ENCODE measurements at places on chromosomes 5 and 9. TPM values are rescaled to one million over a fixed set of nuclear protein-coding genes. Genes with fewer than 3 reads are reported as not detected.

DNA sequence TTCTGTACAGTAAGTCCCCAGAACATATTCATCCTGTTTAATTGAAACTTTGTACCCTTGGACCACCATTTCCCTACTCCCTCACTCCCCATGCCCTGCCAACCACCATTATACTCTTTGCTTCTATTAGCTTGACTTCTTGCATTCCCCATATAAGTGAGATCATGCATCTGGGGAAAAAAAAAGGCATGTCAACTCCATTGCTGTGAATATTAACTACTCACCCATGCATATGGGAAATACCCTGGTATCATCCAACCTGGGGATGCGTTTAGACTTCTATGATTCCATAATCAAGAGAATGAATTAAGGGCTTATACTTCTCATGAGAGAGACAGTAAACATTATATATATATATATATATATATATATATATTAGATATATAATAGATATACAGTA is 659.4 kb upstream of the C9orf72 start:
- no peak for DNase-seq

GRCh38 chr5:93294199-93294598 is 286.8 kb downstream of the NR2F1-AS1 start:
- DNase-seq, result no peak

DNA sequence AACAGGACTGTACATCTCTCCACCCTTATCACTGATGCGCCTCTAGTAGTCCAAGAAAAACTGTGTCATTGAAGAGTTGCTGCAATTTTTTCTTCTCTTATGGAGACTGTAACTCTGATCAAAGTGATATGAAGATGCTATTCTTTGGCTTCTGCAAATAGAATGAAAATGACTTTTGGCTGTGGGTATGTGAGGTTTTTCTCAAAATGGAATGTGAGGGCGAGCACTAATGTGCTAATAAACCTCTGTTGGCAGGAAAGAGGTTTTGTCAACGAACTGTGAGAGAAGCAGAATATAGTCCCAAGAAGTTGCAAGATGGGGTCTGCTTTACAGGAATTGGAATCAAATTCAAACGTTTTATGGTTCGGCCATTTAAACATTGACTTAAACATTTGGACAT is 252.0 kb upstream of the GAS1 start:
- no peak for DNase-seq

The PRDM9 gene
- not detected for total RNA-seq

GRCh38 chr5:127070243-127070642 is 3.1 kb downstream of the C5orf63 start:
- no peak for DNase-seq

The HACD4 gene
- total RNA-seq, result 4.4 TPM

DNA sequence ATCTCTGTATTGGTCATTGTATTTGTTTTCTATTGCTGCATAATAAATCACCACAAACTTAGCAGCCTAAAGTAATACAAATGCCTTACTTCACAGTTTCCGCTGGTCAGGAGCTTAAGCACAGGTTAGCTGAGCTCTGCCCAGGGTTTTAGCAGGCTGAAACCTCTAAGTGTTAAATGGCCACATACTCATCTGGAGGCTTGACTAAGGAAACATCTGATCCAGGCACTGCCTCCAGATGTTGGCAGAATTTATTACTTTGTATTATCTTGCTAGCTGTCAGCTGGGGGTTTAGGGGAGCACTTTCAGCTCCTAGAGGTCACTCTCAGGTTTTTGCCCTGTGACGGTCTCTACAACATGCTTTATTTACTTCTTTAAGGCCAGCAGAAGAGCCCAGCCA is 23.2 kb upstream of the RARS1 start:
- no peak for DNase-seq

- DNase-seq, result no peak
These were observed 261.9 kb upstream of the TRIM32 start for GRCh38 chr9:116425244-116425643.

GRCh38 chr9:123686131-123686828 is 243.6 kb downstream of the DENND1A start:
- DNase-seq, result no peak

The IL3 gene
- 69.7 TPM for total RNA-seq
